ENCODE measurements at places on chromosomes 12 and 14.

GRCh38 chr12:14356147-14356546 is 9.3 kb upstream of the ATF7IP start:
- DNase-seq: no peak

GRCh38 chr14:105481886-105482457 is 4.7 kb upstream of the CRIP1 start:
- DNase-seq: peak; percentile 85

GRCh38 chr12:71642264-71642663 is 21.4 kb downstream of the ZFC3H1 start:
- DNase-seq: peak; percentile 16

GRCh38 chr12:110312581-110313360 is 31.7 kb downstream of the ATP2A2 start:
- DNase-seq: peak; percentile 42

DNA sequence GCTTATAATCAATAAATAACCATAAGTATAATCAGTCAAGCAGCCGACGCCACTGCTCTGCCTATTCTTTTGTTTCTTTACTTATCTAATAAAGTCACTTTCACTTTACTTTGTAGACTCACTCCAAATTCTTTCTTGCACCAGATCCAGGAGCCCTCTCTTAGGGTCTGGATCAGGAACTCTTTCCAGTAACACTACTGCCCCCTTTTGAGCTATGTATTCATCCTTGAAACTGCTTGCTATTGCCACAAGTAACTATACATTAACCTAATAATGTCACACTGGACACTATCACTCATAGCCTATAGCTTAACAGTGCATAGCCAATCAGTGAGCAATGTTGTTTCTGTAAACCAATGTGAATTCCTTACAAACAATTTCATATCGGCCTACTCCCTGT is 2.8 kb upstream of the NID2 start:
- no peak for DNase-seq

DNA sequence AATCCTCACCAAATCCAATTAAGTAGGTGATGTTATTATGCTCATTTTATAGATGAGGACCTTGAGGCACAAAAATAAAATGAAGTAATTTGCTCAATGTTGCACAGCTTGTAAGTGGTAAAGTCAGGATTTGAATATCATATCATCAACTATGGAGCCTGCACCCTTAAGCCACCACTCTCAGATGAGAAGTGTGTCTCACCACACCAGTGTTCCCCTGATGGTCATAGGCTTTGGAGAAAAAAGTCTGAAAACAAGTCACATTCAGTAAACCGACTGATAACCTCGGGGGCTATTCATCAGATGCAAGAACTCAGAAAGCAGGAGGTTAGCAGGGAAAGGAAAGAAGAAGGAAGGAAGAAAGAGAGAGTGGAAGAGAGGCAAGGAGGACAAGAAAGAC is 2.8 kb downstream of the TSHR start:
- DNase-seq: no peak

DNA sequence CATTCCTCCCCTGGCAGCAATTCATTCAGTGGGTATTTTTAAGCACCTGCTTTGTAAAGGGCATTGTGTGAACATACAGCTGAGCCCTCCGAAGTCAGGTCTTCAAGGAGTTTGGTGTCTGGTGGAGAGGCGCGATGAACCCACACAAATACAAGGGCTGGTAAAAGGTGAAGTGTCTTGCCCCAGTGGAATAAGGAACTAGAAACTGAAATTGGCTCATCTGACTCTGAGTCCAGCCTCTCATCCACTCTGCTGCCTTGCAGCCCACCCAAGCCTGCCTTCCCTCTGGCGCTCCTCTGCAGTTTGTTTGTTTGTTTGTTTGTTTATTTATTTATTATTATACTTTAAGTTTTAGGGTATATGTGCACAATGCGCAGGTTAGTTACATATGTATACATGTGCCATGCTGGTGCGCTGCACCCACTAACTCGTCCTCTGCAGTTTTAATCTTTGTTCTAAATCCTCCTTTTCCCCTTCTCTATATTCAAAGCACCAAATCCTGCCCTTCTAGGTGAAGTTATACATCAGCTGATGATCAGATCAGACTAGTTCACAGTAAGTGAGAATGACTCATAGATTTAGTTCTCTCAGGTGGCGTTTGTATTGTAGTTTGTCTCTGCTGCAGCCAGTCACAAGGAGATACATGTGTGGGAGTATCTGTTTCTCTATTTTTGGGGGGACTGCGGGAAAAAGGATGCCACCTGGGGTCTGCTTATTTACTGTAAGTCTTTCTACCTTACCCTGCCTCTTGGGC is 394.5 kb downstream of the APAF1 start:
- DNase-seq: no peak

DNA sequence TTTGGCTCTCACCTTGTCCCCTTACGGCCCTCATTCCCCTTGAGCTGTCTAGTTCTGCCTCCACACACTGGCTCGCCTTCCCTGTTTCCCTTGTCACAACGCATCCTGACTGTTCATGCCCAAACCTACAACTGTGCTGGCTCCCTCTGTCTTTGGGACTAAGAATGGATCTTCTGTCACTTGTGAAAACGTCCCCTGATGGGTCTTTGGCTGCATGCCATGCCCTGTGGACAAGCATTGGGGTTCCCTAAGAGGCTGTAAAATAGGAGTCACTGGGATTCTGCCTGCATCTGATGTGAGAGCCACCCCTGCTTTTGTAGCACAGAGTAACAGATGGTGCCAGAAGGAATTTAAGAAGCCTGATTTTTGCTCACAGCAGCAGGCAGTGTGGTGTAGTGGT is 285.3 kb upstream of the CRY1 start:
- no peak for DNase-seq

DNA sequence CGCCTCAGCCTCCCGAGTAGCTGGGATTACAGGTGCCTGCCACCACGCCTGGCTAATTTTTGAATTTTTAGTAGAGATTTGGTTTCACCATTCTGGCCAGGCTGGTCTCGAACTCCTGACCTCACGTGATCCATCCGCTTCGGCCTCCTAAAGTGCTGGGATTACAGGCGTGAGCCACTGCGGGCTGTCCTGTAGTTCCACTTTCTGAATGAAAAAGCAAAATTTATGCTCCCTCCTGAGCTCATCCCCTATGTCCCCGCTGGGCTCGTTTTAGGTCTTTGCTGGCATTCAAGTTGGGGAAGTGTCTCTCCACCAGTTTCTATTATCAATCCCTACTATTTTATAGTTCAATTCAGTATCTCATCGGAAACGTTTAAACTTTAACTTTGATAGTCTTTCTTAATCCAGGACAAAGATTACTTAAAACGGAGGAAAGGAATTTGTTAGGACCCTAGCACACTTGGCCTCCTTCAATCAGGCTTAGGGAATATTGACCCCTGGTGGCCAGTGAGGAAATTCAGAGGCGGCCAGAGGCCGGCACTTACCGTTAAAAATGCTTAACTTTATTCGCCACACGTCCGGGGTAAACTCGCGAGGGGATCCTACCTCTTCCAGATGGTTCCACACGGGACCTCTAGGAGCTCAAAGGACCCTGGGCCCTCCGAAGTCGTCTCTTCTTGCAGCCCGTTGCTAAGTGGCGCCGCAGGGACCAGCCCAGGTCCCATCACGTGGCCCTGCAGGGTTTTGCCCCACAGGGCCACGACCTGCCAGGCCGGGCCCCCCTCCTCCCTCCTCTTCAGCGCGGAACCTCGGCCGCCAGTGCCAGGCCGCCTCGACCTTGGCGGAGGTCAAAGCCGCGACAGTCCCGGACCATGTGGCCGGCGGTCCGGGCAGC is 11.4 kb upstream of the DNAL1 start:
- DNase-seq: peak; percentile 87

DNA sequence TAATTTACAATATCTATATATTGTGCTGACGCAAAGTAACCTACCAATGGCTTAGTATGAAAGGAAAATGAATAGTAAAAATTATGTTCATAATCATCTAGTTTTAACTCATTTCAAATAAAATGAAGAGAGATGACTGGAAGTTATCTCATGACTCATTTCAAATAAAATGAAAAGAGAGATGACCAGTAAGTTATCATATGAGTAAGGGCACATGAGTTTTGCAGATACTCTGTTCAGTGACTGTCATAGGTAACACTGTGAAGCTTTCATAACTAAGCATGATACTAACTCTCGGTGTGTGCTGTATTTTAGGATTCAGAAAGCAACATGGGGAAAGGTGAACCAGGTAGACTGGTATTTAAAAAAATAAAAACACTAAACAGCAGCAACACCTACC is 364.5 kb upstream of the DIO2 start:
- no peak for DNase-seq

- no peak for DNase-seq
Measured at GRCh38 chr12:129185855-129186254, 332.6 kb downstream of the GLT1D1 start.

- peak; percentile 28 for DNase-seq
Measured at GRCh38 chr12:46354111-46354801, 18.3 kb downstream of the SLC38A2 start.

DNA sequence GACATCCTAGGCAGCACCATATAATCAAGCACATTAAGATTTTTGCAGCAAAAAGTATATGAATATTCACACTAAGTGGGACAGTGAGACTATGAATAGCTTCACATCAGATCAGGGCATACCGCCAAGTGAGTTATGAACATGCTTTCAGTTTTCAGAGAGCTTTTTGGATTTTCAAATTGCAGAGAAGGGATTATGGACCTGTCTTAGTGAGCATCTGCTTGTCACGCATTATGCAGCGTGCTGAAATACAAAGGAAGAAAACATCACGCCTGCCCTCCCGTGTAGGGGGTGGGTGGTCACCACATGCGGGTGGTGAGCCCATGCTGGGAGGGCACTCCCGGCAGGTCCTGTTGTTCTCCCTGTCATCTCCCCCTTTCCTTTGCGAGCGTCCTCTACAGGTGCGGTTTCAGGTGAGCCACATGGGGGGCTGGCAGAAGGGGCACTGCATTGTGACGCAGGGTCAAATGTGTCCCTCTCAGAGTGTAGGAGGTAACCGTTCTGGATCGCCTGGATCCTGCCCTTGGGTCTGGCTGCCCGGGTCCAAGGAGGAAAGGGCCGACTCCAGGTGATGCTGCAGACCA is 42.6 kb downstream of the TRAF3 start:
- no peak for DNase-seq

- peak; percentile 38 for DNase-seq
Measured at GRCh38 chr12:73124480-73124879, 852.3 kb downstream of the TRHDE start.

GRCh38 chr12:27907766-27908165 is 64.8 kb downstream of the PTHLH start:
- DNase-seq: no peak

- no peak for DNase-seq
Measured at GRCh38 chr14:39069923-39070322, 33.1 kb downstream of the SEC23A start.

DNA sequence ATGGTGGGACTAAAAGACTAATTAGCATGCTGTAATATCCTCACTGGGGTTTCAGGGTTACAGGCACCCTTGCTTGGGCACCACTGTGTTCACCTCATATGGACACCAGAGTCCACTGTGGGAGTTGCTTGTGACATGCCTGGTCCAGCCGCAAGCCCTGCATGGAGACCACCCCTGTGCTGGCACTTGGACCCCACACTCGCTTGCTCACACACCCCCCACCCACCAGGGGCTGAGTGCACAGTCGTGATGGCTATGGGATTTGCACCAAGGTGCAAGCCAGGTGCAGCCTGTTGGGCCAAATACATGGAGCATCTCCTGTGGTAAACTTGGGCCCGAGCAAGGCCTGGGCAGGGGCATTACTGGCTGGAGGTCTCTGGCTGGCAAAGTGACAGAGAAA is 129.1 kb downstream of the SYT10 start:
- no peak for DNase-seq

- DNase-seq: no peak
Measured at GRCh38 chr14:81243499-81243898, 22.7 kb upstream of the GTF2A1 start.

GRCh38 chr14:95877633-95878032 is 1.0 kb downstream of the TUNAR start:
- no peak for DNase-seq

GRCh38 chr12:53200458-53201176 is 6.4 kb downstream of the ITGB7 start:
- DNase-seq: peak; percentile 81

- no peak for DNase-seq
Measured at GRCh38 chr12:40439771-40440492, 215.1 kb downstream of the LRRK2 start.

- DNase-seq: no peak
Measured at GRCh38 chr14:89248411-89249064, 168.5 kb downstream of the FOXN3 start.

GRCh38 chr14:91405724-91406435 is 11.7 kb downstream of the CCDC88C start:
- no peak for DNase-seq

DNA sequence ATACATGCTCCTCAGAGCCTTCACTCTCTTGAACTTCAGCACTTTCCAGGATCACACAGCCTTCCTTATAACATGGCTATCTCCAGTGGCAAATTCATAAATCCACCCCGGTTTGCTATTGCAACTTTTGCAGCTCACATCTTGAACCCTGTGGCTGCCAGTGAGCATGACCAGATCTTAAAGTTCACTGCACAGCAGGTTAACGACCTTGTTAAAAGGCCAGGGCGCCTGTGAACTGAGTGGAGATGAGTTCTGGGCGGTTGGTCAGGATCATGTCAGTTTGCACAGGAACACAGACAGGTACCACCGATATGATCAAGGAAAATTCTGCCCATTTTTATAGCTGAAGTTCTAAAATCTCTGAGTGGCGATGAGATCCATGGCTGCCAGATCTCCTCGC is 24.7 kb upstream of the LTA4H start:
- no peak for DNase-seq

DNA sequence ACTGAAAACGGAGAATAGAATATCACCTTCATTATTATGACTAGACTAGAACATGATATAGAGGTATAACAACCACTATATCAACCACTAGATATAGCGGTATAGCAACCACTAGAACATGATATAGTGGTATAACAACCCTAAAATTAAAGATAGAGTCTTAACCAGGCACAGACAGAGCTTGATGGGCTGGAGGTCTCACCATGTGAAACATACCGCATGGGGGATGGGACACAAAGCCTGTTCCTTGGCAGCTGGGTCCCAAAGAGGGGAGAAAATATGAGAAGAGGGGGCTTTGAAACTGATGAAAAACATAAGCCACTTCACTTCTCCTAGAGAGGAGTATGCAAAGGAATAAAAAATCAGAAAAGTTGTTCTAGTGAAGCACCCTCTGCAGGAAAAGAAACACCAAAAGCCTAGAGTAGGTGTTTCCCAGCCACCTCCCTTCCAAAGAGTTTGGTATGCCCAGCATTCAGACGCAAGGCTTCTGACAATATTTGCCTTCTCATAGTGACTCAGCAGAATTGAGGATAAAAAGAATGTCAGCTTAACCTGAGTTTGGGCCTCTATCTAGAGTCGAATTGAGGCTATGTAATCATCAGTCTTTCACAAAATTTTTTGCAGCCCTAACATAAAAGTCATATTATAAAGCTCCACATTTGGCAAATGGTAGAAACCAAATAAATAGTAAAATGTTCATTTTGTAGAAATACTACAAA is 316.4 kb downstream of the NOVA1 start:
- peak; percentile 87 for DNase-seq

- no peak for DNase-seq
Measured at GRCh38 chr12:15599266-15600037, 189.7 kb downstream of the EPS8 start.

- DNase-seq: no peak
Measured at GRCh38 chr14:74245292-74245691, 6.0 kb downstream of the VSX2 start.

GRCh38 chr14:55599250-55599879 is 19.4 kb downstream of the KTN1 start:
- DNase-seq: peak; percentile 22

Data from OCI-M1 (cell line).